Transverse colon (tissue), 4 donors: ENCODE measurements at places on chromosomes 6 and 20. TPM values are rescaled to one million over a fixed set of nuclear protein-coding genes. Genes with fewer than 3 reads are reported as not detected.

- H3K4me1 ChIP-seq: no peaks in the 10 kb centered on the region
- H3K27ac ChIP-seq: no peak overlapping the region
- DNase-seq: no peak
- no peaks in the 10 kb centered on the region for H3K36me3 ChIP-seq
- H3K27me3 ChIP-seq: no peaks in the 10 kb centered on the region
- no peak overlapping the region for H3K4me3 ChIP-seq
These were observed 877.3 kb upstream of the MAP3K7 start for GRCh38 chr6:91464201-91464600.

DNA sequence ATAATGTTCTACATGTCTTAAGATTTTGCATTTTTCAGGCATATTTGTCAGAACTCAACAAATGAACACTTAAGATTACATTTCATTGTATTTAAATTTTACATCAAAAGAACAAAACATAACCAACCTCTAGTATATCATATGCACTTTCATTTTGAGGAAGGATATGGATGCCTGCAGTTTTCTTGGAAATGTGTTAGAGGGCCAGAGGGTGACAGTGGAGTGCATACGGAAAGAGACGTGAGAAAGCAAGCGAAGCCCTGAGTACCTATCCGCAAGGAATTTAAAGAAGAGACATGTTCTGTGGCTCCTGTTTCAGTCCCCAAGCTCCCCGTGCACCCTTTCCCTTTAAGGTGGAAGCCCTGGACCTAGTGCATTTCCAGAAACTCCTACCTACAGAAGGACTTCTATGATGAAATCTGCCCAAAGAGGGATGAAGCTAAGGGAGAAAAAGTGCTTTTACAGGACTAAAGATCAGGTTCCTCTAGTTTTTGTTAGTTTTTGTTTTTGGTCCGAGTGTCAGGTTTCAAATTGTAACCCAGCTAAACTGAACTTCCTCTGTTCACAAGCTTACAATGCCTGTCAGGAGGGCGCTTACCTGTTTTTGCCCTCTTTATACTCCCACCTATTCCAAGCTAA is 38.8 kb downstream of the EZR start:
- H3K27me3 ChIP-seq: no peaks in the 10 kb centered on the region
- H3K27ac ChIP-seq: no peak overlapping the region
- H3K36me3 ChIP-seq: peaks cover 4% of the 10 kb centered on the region
- no peak for DNase-seq
- H3K4me3 ChIP-seq: no peak overlapping the region

DNA sequence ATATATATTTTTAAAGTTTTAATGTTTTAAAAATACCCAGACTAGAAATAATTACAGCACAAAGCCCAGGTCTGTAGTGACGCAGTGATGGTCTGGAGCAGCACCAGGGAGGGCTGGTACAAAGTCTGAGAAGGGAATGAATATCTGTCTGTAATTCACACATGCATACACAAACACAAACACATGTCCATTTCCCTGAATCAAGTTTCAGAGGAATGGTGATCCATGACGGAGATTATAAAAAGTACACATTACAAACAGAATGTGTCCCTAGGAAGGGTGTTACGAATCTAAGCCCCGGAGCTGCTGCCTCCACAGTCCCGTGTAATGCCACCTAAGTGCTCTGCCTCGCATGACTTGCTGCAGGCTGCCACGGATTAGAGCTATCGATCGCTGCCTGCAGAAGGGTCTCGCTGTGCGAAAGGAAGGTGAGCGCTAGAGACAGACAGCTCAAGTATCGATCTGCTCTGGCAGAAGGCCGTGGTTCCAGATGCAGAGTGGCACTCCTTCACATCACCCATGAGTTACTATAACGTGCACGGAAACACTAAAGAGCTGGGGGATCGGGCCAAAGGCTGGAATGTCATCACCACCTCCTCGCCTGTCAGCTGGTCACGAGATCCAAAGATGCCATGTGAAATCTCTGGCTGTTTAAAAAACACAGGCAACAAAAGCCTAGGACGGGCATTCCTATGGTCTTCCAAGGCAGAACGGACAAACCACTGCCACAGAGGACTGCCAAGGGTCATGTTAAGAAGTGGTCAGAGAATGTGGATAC is 87.1 kb downstream of the INSM1 start:
- H3K27ac ChIP-seq: no peak overlapping the region
- no peak for DNase-seq
- H3K27me3 ChIP-seq: no peaks in the 10 kb centered on the region
- no peaks in the 10 kb centered on the region for H3K36me3 ChIP-seq

DNA sequence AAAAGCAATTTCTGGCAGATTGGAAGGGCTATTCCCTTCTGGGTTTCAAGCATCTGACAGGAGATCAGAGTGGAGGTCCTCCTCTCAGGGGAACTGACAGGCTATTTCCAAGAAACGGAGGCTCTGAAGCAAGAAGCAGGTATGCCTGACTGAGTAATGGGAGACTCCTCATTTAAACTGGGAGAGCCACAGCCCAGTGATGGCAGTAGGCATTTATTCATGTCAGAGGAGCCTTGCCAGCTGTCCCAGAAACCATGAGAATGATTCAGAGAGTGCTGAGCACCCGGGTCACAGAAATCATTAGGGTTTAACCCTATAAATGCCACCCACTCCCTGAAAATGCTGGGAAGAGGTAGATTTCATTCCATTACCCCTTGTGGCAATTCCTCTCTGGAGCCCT is 247.5 kb upstream of the RNF217 start:
- H3K4me3 ChIP-seq: no peak overlapping the region
- DNase-seq: no peak
- no peaks in the 10 kb centered on the region for H3K27me3 ChIP-seq
- H3K27ac ChIP-seq: no peak overlapping the region
- H3K4me1 ChIP-seq: no peaks in the 10 kb centered on the region

DNA sequence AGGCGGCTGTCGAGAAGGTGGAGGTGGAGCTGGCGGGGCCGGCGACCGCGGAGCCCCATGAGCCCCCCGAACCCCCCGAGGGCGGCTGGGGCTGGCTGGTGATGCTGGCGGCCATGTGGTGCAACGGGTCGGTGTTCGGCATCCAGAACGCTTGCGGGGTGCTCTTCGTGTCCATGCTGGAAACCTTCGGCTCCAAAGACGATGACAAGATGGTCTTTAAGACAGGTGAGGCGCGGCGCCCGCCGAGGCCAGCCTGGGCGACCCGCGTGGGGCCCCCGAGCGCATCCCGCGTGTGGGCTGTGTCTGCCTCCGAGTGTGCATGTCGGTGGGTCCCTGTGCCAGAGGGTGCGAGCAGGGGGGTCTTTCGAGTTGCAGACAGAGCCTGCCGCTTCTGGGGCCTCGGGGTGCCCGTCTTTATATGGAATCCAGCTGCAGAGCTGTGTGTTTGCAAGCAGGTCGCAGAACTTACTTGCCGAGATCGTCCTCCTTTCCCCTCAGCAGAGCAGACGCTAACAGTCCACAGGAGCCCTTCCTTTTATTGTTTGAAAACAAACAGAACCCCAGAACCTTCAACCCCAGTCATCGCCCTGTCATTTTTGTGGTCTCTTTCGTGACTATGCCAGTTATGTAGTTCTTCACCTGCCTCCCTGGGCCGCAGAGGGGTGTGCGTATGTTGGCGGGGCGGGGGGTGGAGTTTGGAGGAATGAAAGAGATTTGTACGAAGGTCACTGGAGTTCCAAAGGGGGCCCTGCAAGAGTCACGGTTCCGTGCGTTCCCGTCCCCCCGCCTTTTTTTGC is 766 bp downstream of the SLC16A10 start:
- H3K4me3 ChIP-seq: peak overlapping the region; percentile 56
- H3K4me1 ChIP-seq: no peaks in the 10 kb centered on the region
- peaks cover 46% of the 10 kb centered on the region for H3K27me3 ChIP-seq
- H3K27ac ChIP-seq: peak overlapping the region; percentile 44

Gene NT5E
- 71.8 TPM for total RNA-seq

Gene ZBTB12
- 0.14 TPM for total RNA-seq

Gene ISM1
- 0.55 TPM for total RNA-seq

Gene RMND1
- total RNA-seq: 29.2 TPM

DNA sequence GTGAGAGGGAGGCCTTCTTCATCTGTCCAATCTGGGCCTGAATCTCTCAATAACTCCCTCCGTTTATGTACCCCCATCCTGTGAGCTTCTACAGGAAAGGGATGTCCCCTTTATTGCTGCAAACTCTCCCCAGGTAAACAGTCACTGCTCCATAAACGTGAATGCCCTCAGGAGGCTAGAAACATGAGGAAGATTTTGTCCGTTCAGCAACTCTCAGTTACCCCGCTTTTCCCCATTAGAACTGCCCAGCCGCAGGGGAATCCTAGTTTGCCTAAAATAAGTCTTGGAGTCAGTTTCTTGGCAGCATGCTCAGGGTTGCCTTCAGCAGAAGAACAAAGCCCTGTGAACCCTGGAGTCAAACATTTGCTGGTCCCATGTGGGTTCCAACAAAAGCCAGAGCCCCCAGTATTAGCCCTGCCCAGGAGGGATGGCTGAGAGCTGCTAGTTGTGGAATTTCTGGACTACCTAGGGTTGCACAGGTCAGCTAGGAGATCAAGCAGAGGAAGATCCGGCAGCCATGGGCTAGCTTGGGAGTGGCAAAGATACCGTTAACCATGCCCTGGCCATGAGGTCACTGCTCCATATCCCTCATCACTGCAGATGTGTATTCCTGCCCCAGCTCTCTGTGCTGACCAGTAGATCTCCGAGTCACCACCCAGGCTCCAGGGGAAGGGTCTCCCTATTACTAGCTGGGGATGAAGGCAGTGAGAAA is 640 bp downstream of the LRRN4 start:
- no peak overlapping the region for H3K4me3 ChIP-seq
- no peak overlapping the region for H3K27ac ChIP-seq
- peaks cover 43% of the 10 kb centered on the region for H3K27me3 ChIP-seq
- peaks cover 9% of the 10 kb centered on the region for H3K4me1 ChIP-seq
- no peaks in the 10 kb centered on the region for H3K36me3 ChIP-seq

DNA sequence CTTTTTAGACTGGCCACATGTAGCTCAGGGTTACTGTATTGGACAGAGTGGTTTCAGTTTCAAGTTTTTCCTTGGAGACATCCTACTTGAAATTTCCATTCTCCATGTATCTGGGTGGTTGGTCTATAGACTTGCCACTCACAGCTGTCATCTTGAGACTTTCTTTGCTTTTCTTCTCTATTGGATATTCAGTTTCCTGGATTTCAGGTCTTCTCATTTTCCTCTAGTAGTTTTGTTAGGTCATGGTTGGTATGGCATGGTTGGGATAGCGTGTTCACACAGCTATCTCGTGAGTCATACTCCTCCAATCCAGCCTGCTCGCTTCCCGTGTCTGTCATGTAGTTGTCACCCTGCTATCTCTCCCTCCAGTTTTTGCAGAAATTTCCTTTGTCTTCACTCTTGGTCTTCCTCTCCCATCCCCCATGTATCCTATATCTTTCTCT is 48.3 kb downstream of the PTPN1 start:
- no peaks in the 10 kb centered on the region for H3K27me3 ChIP-seq
- H3K4me1 ChIP-seq: peaks cover 10% of the 10 kb centered on the region
- no peak overlapping the region for H3K27ac ChIP-seq
- DNase-seq: no peak
- no peak overlapping the region for H3K4me3 ChIP-seq

DNA sequence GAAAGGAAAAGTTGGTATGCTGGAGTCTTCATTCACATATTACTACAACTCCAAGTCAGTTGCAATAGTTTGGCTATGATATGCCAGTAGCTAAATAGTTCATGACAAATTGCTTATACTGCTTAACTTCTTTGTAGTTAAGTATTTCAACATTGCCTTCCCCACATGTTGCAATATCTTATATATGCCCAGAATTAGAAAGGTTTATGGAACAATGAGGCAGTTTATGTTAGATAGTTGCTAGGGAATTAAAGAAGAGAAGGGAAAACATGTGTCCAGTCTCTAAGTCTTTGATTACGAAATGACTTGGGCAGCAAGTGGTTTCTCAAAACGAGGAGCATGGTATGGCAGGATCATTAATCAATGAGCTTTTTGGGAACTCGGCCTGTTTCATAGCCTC is 145.8 kb downstream of the PLCB4 start:
- no peaks in the 10 kb centered on the region for H3K4me1 ChIP-seq
- H3K4me3 ChIP-seq: no peak overlapping the region
- no peaks in the 10 kb centered on the region for H3K27me3 ChIP-seq
- no peak overlapping the region for H3K27ac ChIP-seq

Gene SEL1L2
- not detected for total RNA-seq

DNA sequence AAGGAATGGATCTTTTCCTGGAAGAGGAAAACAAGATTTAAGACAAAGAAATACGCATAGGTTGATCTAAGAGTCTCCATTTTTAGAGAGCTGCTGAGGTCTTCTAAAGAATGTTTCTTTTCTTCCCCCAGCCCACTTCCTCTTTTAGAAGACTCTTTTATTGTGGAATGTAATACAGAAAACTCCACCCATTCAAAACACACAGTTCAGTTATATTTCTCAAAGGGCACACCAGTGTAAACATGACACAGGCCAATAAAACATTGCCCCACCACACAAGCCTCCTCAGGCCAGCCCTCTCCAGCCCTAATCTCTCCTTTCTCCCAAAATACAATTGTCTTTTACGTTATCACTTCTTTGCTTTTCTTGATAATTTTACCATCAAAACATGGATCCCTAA is 42.8 kb downstream of the SLC35B3 start:
- DNase-seq: peak; percentile 45
- H3K27ac ChIP-seq: no peak overlapping the region
- H3K4me3 ChIP-seq: no peak overlapping the region
- no peaks in the 10 kb centered on the region for H3K27me3 ChIP-seq
- no peaks in the 10 kb centered on the region for H3K36me3 ChIP-seq

Gene PAK5
- total RNA-seq: not detected

DNA sequence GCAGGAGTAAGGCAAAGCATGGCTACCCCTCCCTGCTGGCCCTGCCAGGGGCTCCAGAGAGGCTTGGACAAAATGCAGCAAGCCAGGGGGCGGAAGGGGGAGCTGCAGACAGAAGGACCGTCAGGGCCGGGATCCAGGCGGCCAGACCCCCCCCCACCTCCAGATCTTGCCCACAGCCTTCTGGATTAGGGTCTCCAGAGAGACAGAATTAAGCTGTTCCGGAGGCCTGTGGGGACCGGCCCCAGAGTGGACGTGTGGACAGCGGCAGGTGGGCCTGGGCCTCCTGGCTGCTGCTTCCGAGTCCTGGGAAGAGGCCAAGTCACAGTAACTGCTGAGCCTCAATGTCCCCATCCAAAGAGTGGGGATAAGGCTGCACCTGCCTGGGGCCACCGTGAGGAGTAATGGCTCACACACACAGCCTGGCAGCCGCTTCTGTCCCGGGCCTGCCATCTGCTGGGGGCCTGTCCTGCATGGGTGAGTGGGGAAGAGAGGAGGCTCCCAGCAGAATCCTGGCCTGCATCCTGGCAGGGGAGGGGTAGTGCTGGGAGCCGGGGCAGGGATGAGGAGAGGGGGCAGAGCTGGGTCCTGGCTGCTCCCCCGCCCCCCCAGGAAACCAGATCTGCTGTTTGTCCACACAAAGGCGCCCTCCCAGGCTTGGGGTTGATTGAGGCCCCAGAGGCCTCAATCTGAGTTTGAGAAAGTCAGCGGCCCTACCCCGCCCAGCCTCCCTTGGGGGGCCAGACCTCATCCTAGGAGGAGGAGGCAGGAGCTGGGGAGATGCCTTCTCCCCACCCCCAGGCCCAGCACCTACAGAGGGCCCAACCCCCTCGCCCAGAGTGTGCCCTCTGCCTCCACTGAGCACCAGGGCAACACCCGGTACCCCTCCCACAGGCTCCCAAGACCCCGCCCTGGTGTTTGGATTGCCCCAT is 3.9 kb downstream of the LAMA5 start:
- no peak overlapping the region for H3K4me3 ChIP-seq
- peaks cover 61% of the 10 kb centered on the region for H3K4me1 ChIP-seq
- H3K27me3 ChIP-seq: peaks cover 30% of the 10 kb centered on the region
- peak; percentile 27 for DNase-seq

GRCh38 chr6:139483079-139483478 is 108.6 kb upstream of the CITED2 start:
- no peaks in the 10 kb centered on the region for H3K4me1 ChIP-seq
- H3K4me3 ChIP-seq: no peak overlapping the region
- H3K27me3 ChIP-seq: no peaks in the 10 kb centered on the region
- no peak for DNase-seq
- H3K36me3 ChIP-seq: no peaks in the 10 kb centered on the region
- no peak overlapping the region for H3K27ac ChIP-seq
